NCI-H2171 treated with DMSO at 0.1 percent for 48 hours (cell line): ENCODE measurements at places on chromosomes 1 and 21.

DNA sequence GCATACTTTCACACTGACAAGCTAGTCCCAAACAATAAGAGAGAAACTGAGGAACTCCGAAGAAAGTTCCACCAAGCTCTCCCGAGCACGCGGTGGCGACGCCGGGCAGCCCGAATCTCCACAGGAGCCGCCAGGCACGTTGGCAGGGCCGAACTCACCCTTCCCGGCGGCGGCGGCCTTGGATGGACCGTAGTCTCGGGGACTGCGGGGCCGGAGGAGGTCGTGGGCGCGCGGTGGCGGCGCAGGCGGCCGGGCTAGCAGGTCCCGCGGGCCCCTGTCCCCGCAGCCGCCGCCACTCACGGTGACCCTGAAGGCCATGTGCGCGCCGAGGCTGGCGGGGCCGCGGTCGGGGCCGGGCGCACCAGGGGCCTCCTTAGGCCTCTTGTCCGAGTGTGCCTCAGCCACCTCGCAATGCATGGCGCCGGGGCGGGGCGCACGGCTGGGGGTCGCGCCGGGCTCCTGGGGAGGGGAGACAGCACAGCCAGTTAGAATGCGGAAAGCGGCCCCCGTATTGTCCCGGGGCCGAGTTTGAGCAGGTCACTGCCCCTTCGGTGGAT lies 1.2 kb downstream of the GLIS1 start:
- DNase-seq, result no peak

- DNase-seq, result no peak
Observed at GRCh38 chr1:204113896-204114295, 37.9 kb downstream of the ETNK2 start.

DNA sequence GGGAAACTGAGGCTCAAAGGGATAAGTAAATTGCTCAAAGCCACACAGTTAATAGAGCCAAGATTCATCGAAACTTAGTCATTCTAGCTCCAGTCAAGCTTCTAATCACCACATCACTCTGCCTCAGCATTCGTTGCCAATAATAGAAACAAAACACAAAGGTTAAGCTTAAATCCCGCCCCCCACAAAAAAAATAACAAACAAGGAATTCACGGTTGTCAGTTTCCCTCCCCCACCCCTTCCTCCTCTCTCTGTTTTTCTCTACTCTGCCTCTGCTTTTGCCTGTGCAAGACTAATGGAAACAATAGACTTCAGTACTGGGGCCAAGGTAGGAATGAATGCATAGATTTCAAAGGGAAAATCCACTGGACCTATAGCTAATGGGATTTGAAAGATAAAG lies 70.7 kb upstream of the ZNF644 start:
- no peak for DNase-seq

DNA sequence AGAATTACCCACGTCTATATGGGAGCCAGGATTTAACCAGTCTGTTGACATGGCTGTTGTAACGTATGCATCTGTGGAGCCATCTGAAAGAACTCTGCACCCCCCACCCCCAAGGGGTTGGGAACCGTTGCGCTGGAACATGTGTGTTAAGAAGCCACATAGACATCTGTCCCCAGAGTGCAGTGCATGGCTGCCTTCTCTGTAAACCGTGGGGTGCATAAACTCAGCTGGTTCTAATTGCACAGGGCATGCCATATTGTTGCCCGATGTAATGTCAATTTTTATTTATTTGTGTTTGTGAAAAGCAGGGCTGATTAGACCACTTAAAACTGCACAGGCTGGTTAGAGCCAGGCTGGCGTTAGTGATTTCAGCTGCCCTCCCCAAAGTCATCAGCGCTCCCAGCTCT lies 70.1 kb upstream of the ROR1 start:
- DNase-seq, result peak; percentile 94

GRCh38 chr1:84687714-84688462 lies 2.4 kb downstream of the SSX2IP start:
- DNase-seq, result no peak

DNA sequence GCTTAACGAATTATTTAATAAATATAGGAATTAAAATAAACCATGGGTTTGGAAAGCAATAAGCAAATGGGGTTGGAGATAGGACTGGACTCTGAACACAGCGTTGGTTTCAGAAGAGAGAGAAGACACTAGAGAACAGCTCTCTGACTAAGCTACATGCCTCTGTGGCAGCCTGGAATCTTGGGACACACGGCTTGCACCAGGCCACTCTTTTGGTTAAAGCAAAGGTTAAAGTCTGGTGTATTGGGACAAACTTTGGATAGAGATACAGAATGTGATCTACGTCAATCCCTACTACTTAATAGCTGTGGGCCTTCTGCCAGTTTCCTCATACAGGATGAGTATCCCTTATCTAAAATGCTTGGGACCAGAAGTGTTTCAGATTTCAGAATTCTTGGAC lies 49.7 kb upstream of the HSD17B7 start:
- no peak for DNase-seq

- DNase-seq, result no peak
Observed at GRCh38 chr1:179815641-179816040, 62.0 kb downstream of the TOR1AIP2 start.

DNA sequence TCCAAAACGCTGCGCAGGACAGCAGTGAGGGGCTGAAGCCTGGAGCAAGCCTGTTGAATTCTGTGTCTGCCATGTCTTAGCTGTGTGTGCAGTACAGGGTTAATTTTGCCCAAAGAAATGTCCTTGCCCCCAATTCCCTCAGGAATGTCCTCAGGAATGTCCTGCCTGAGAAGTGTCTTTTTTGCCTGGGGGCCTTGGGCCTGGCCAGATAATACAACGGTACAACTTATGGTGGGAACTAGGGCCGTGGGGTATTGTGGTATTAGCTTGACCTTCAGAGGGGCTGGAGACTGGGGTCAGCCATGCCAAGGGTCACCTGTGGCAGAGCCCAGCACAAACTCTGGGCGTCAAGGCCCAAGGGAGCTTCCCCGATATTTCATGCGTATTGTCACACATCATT lies 107.7 kb downstream of the AJAP1 start:
- no peak for DNase-seq

DNA sequence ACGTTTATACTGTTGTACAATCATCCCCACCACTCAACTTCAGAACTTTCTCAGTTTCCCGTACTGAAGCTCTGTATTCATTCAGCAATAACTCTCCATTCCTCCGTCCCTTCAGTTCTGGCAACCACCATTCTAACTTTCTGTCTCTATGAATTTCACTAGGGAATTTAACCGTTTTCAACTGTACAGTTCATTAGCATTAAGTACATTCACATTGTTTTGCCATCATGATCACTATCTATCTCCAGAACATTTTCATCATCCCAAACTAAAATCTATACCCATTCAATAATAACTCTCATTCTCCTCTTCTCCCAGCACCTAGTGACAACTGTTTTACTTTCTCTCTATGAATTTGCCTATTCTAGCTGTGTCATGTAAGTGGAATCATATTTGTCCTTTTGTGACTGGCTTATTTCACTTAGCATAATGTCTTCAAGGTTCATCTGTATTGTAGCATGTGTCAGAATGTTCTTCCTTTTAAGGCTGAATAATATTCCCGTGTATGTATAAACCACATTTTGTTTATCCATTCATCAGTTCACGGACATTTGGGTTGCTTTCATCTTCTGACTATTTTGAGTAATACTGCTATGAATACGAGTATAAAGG lies 75.0 kb downstream of the CEP350 start:
- no peak for DNase-seq

DNA sequence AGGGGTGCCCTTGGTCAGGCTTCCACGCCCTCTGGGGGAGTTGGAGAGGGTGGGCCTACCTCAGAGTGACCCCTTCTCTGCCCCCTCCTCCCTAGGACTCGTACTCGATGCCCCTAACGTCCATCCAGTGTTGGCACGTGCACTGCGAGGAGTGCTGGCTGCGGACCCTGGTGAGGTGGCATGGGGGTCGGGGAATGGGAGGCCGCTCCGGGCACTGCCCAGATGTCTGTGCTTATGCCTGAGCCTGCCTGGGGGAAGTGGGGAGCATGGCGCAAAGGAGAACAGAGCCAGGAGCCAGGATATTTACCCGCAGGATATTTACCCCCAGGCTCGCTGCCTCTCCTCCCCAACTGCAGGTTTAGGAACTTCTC lies 24.5 kb downstream of the TMEM53 start:
- DNase-seq, result no peak

- DNase-seq, result no peak
Observed at GRCh38 chr1:22542886-22543285, 20.4 kb upstream of the EPHA8 start.
